Nasal cavity respiratory epithelium epithelial cell of viscerocranial mucosa (primary cell): ENCODE measurements at places on chromosomes 2 and 18. TPM values are rescaled to one million over a fixed set of nuclear protein-coding genes. Genes with fewer than 3 reads are reported as not detected.

Gene SERPINB2
- 44.4 and 182 TPM in 2 replicates for total RNA-seq

Gene ECEL1
- total RNA-seq = not detected in 2 replicates

Gene PJVK
- 2.4 and 3.2 TPM in 2 replicates for total RNA-seq

Gene ABCB11
- under 0.01 and 0.07 TPM in 2 replicates for total RNA-seq

Gene YPEL5
- total RNA-seq = 96.0 and 116 TPM in 2 replicates

Gene G6PC2
- not detected in 2 replicates for total RNA-seq

Gene MGAT5
- 75.5 and 77.9 TPM in 2 replicates for total RNA-seq

Gene C18orf54
- total RNA-seq = 1.4 and 2.0 TPM in 2 replicates

Gene UPP2
- total RNA-seq = not detected in 2 replicates

Gene GALM
- total RNA-seq = 1.7 and 2.6 TPM in 2 replicates

Gene TMEM198
- 0.34 and 0.36 TPM in 2 replicates for total RNA-seq

Gene GRB14
- 2.6 and 3.1 TPM in 2 replicates for total RNA-seq

Gene ST6GAL2
- under 0.01 TPM in 1 of 2 replicates, not detected in the other for total RNA-seq

Gene COLEC12
- total RNA-seq = not detected in 2 replicates

Gene SERPINB3
- total RNA-seq = 32.5 and 258 TPM in 2 replicates

Gene C1QL2
- not detected in 2 replicates for total RNA-seq

Gene RND3
- total RNA-seq = 354 and 1,220 TPM in 2 replicates

Gene IL36B
- total RNA-seq = under 0.01 TPM in 1 of 2 replicates, not detected in the other

Gene ABCG8
- not detected in 2 replicates for total RNA-seq

Gene INPP1
- total RNA-seq = 10.9 and 19.1 TPM in 2 replicates

Gene RBM44
- 0.28 and 0.34 TPM in 2 replicates for total RNA-seq

Gene DOK1
- 0.68 and 2.1 TPM in 2 replicates for total RNA-seq

Gene TMEM87B
- total RNA-seq = 38.3 and 65.1 TPM in 2 replicates

Gene AP1S3
- 70.7 and 87.1 TPM in 2 replicates for total RNA-seq

Gene GLI2
- 0.07 TPM in 1 of 2 replicates, not detected in the other for total RNA-seq

Gene TUBB8B
- under 0.01 and 0.43 TPM in 2 replicates for total RNA-seq

Gene ANKRD29
- total RNA-seq = 8.9 and 23.4 TPM in 2 replicates

Gene CASP10
- 7.0 and 8.9 TPM in 2 replicates for total RNA-seq

Gene RNF103
- 22.5 and 26.7 TPM in 2 replicates for total RNA-seq

Gene CABYR
- total RNA-seq = 1.4 and 2.7 TPM in 2 replicates

Gene RNU2-63P
- total RNA-seq = 51.9 TPM in 1 of 2 replicates, not detected in the other

Gene DSG1
- 0.07 and 4.4 TPM in 2 replicates for total RNA-seq

Gene INHA
- under 0.01 and 0.36 TPM in 2 replicates for total RNA-seq

Gene TMEM182
- total RNA-seq = 6.5 and 7.2 TPM in 2 replicates

Gene FER1L5
- total RNA-seq = under 0.01 TPM in 2 replicates

Gene CTNNA2
- not detected in 2 replicates for total RNA-seq

Gene SLC5A6
- total RNA-seq = 22.9 and 34.7 TPM in 2 replicates

Gene ATRAID
- 122 and 193 TPM in 2 replicates for total RNA-seq

Gene ESPNL
- total RNA-seq = under 0.01 and 0.14 TPM in 2 replicates

Gene PTPRN
- total RNA-seq = not detected in 2 replicates

Gene CNTNAP5
- not detected in 2 replicates for total RNA-seq

Gene NAB1
- 81.7 and 86.5 TPM in 2 replicates for total RNA-seq

Gene ABCG5
- total RNA-seq = not detected in 2 replicates

Gene CDCA7
- 2.9 and 3.8 TPM in 2 replicates for total RNA-seq

Gene PLEKHH2
- total RNA-seq = 0.43 and 1.4 TPM in 2 replicates

Gene EVA1A
- 5.1 and 8.7 TPM in 2 replicates for total RNA-seq

Gene DLGAP1
- under 0.01 TPM in 1 of 2 replicates, not detected in the other for total RNA-seq
